Activated CD4-positive, CD25-positive, alpha-beta regulatory T cell (primary cell): ENCODE measurements at places on chromosomes 2 and 18.

- DNase-seq = no peak
Observed at GRCh38 chr2:85310330-85310729, 17.5 kb downstream of the TGOLN2 start.

DNA sequence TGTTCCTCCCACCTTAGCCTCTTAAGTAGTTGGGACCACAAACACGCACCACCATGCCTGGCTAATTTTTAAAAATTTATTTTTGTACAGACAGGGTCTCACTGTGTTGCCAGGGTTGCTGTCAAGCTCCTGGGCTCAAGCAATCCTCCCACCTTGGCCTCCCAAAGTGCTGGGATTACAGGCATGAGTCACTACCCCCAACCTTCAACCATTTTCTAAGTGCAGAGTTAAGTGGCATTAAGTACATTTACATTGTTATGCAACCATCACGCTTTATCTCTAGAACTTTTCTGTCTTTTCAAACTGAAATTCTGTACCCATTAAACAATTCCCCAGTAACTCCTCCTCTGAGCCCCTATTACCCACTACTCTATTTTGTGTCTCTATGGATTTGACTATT is 45.9 kb upstream of the AFF3 start:
- no peak for DNase-seq

DNA sequence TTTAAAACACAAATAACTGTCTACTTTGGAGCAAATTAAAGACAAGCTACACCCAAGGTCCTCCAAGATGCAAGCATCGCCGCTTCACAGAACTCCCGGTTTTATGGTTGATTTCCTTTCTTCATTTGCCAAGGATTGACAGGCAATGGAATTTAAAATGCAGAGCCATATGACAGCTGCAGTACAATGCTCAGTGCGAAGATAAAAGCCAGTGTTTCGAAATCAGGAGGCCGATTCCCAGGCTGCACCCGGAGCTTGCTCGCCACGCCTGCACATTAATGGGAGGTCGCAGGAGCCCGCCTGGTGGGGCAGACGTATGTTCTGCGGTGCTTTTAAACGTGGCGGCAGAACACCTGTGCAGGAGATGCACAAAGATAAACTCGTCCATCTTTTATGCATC is 727.6 kb upstream of the SOX11 start:
- DNase-seq = no peak

DNA sequence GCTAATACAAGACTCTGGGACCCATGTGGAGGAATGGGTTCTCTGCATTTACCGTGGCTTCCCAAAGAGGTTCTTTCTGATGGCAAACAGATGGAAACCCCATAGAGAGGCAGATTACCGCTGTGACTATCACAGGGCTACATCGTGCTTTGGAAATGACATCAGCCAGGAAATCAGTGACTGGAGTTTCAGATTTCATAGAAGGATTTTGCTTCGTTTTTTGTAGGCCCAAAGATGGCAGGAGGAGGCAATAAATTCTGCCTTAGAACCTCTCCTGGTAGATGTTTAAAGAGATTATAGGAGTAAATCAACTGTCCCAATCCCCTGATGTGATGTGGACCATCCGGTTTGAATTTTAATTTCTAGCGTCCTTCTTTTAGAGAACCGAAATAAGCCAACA is 214.1 kb downstream of the AGPS start:
- no peak for DNase-seq

- no peak for DNase-seq
Observed at GRCh38 chr18:9069601-9070000, 32.9 kb upstream of the NDUFV2 start.

DNA sequence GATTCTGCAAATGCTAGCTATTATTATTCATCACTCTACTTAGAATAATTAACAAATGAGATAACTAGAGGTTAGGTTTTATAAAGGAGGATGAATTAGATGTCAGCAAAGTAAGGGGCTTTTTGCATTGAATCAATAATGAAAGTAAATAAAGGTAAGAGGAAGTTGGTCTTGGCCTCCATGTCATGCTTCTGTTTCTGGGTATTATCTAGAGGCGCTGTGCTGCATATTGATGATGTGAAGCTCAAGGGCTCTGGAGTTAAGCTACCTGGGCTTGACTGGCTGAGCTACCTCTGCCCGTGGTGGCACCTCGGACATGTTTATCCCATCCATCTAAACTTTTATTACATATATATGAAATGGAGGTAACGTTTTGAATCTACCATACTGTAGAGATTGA is 350.9 kb downstream of the PARD3B start:
- DNase-seq = no peak

- DNase-seq = no peak
Observed at GRCh38 chr2:96885432-96886347, 15.8 kb upstream of the SEMA4C start.

- no peak for DNase-seq
Observed at GRCh38 chr2:229622495-229623355, 91.6 kb downstream of the DNER start.

DNA sequence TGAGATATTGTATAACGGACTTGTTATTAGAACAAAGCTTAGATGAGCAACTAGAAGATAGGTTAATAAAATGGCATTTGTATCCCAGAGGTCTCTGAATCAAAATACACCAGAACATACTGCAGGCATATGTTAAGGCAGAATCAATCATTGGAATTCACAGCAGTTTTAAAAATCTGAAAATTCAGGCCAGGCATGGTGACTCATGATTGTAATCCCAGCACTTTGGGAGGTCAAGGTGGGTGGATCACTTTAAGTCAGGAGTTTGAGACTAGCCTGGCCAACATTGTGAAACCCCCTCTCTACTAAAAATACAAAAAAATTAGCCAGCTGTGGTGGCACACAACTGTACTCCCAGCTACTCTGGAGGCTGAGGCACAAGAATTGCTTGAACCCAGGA is 405.2 kb downstream of the ZEB2 start:
- DNase-seq = no peak

GRCh38 chr2:30306522-30306921 is 75.2 kb downstream of the LBH start:
- no peak for DNase-seq

GRCh38 chr2:188158337-188159100 is 133.2 kb upstream of the GULP1 start:
- no peak for DNase-seq

DNA sequence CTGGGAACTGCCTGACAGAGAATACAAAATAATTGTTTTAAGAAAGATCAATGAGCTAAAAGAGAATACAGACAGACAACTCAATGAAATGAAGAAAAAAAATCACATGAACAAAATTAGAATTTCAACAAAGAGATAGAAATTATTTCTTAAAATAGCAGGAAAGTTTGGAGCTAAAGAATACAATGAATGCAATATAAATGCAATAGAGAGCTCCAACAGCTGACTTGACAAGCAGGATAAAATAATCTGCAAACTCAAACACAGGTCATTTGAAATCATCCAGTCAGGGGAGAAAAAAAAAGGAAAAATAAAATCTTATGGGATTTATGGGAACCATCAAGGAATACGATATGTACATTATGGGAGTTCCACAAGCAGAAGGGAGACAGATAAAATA is 902.7 kb upstream of the ZEB2 start:
- no peak for DNase-seq

- DNase-seq = no peak
Observed at GRCh38 chr2:189347540-189347939, 93.7 kb upstream of the WDR75 start.

DNA sequence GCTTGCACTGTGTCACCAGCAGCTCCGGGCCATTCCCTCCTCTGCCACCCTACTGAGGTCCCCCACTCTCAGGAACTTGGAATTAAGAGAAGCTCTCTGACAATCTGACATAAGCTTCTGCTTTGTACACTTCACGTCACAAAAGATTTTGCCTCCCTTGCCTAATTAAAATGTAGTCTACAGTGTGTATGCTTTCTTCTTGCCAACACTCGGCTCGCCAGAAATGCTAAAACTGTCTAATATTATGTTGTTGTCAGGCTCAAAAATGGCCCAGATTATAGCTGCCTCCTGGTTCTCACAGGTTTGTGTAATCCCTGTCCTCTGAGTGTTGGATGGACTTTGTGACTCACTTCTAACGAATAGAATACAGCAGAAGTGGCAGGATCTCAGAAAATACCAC is 474.7 kb downstream of the MBD2 start:
- no peak for DNase-seq

DNA sequence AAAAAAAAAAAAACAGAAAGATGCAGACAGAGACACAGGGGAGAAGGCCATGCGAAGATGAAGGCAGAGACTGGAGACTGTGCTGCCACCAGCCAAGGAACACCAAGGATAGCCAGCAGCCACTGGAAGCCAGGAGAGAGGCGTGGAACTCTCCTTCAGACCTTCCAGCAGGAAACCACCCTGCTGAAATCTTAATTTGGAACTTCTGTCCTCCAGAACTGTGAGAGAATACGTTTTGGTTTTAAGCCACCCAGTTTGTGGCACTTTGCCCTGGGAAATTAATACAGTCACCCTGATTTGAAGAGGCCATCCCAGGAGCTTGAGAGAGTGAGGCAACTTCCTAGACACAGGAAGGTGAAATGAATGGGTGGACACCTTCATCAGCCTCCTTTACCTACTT is 93.7 kb downstream of the IRS1 start:
- no peak for DNase-seq

- no peak for DNase-seq
Observed at GRCh38 chr2:217981971-217982370, 20.8 kb downstream of the TNS1 start.

- no peak for DNase-seq
Observed at GRCh38 chr2:154952346-154952980, 254.0 kb downstream of the KCNJ3 start.

- DNase-seq = no peak
Observed at GRCh38 chr2:85449214-85449588, 30.7 kb downstream of the SH2D6 start.

DNA sequence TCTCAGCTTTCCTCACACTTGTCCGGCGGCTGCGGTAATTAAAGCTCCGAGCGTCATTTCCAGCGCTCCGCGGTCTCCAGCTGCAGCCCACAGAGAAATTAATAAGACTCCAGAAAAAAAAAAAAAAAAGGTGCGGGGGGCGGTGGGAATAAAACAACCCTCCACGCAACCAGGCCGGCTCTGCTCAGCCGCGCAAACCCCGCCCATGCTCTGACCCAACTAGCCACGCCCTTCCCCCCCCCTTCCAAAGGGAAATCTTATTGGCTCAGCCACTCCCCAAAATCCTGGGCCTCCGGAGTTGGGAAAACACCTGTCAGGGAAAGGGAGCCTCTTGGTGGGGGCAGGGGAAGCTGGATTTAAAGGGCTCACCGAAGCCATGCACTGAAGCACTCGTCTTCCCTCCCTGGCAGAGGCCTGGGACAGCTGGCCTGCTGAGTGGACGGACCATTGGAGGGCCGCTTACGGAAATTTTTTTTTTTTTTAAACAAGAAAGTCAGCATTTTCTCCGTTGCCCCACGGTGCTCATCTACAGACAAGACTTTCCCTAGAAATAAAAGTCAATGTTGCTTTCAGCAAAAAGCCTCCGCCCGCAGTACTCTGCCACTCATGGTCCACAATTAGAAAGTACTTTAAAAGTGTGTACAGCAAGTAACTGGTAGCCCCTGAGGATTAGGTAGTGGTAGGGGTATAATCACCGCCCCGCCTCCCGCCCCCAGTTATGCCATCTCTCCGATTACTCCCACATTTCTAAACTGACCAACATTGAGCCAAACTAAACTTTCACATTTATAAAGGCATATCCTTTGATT is 674 bp upstream of the ERBB4 start:
- DNase-seq = no peak

DNA sequence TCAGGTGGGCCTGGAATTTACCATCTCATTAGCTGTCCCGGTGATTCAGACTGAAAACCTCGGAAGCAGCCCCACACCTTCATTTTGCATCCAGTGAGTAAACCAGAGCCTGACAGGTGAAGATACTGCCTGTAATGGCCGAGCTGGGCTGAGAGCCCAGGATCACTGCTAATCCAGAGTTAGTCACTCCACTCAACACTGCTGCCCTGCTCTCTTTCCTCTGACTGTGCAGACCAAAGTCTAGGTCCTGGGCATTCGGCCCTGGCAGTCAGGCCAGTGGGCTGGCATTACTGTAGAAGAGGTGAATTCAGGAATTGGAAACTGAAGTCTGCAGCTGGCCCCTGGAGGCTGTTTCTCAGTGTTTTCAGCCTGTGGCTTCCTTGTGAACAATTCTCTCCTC is 44.3 kb downstream of the TMEM17 start:
- no peak for DNase-seq

DNA sequence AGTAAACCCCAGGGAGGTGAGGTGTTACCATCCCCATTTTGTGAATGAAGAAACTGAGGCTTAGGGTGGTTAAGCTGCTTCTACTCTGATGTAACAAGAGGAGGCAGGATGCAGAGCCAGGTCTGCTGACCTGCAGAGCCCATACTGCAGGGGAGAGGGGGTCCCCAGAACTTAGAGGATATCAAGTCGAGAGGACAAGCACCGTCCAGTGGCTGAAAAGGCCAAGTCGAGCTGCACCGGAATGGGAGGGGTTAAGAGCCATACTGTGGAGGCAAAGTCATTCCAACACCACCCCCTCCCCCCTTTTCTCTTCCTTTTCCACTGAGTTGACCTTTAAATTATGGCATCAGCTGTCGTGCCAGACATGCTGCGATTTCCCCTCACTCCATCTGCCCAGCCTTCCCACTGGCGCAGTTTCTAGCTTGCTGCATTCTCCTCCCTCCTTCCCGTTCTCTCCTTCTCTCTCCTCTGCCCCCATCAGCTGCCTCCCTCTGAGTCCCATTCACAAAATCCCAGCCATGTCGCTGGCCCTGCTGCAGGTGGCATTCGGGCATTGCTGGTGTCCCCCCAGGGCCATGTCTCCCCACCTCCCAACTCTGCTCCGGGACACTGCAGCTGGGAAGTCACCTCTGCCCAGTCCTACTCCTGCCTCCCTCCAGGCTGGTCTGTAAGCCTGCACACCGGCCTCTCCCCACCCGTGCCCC is 346.9 kb downstream of the DYSF start:
- no peak for DNase-seq

- no peak for DNase-seq
Observed at GRCh38 chr18:45379903-45380302, 235.4 kb upstream of the SLC14A2 start.

GRCh38 chr2:142973160-142973821 is 95.8 kb downstream of the KYNU start:
- no peak for DNase-seq

- DNase-seq = no peak
Observed at GRCh38 chr2:46781468-46782189, 134.0 kb downstream of the MCFD2 start.

GRCh38 chr2:190990132-190990531 is 23.8 kb downstream of the STAT1 start:
- no peak for DNase-seq

- DNase-seq = no peak
Observed at GRCh38 chr2:77190721-77191346, 331.3 kb downstream of the LRRTM4 start.

DNA sequence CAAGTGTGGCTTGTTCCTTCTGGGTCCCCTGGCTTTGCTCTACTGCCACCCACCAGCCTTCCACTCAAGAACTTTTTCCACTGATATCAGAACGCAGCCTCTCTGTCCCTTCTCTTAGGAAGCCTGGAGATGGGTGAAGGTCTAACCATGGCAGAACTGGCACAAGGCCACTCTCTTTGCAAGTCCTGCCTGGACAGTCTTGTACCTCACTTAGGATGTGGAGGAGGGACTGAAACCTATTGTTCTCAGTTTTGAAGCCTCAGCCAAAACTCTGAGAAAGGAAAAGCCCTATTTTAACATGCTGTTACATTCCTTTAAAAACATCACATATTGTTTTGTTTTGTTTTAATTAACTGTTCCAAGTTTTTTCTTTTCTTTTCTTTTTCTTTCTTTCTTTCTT is 58.9 kb upstream of the NCOA1 start:
- no peak for DNase-seq
